ENCODE measurements at places on chromosomes 11 and 22.

DNA sequence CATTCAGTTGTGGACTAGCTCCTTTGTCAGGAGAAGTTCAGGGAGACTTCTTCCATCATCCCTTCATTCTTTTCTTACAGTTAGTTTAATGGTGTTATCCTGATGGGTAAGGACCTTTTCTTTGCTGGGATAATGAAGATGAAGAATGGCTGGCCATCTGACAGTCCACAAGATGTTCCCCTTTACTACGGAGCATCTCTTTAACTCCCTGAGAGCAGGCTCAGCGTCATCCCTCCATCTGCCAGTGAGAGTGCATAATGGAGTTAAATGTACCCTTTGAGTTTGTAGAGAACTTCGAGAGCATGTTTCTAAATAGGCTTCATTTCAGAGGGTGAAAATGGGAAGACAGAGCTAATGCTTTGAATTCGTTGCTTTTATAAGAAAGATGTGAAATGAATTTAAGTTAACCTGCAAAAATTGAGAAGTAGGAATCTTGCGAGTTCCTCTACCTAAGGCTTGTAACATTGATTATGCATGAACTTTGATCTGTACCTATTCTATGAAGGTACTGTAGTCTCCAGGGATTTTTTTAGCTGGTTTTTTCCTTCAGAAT, 1.7 kb downstream of the EP300 start:
- peak; percentile 36 for DNase-seq

GRCh38 chr11:114166897-114167323, 107.4 kb downstream of the ZBTB16 start:
- peak; percentile 72 for DNase-seq

GRCh38 chr11:94702481-94702880, 65.7 kb upstream of the AMOTL1 start:
- no peak for DNase-seq

GRCh38 chr11:127412722-127413380, 412.3 kb upstream of the KIRREL3 start:
- no peak for DNase-seq

DNA sequence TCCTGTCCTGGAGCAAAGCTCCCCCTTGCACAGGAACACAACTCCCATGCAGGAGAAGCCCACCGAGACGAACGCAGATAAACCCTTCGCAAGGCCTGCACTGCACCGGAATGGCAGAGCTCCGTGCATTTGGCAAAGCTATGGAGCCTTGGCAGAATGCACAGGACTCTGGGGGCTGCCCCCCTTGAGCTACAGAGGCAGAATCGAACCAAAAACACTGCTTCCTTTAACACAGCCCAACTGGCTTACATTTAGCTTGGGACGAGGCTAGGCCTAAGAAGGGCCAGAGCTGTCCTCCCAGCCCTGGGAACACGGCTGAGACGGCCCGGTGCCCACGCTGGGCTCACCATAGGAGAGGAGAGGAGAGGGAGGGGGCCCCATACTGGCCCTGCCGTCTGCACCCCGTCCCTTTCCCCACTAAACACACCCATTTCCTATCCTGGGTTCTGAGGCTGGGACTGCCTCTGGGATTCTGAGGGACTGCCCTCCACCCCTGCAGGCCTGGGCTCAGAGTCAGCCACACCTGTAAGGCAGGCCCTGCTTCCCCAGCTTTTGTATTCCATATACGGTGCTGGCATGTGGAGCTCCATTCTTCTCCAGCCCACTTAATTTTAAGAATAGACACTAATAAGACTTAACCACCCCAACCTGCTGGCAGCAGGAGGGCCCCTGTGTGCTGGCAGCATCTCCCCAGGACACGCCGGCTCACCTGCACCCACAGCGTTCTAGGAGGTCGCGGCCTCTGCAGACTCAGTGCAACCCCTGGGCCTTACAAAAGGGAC, 32.9 kb downstream of the PPM1F start:
- DNase-seq, result no peak

GRCh38 chr22:38021206-38021605, 36.0 kb upstream of the PICK1 start:
- no peak for DNase-seq

- DNase-seq, result no peak
These were observed 387.9 kb downstream of the MIAT start for GRCh38 chr22:27045103-27045947.

GRCh38 chr11:119377112-119377901, 4.2 kb downstream of the USP2 start:
- no peak for DNase-seq

DNA sequence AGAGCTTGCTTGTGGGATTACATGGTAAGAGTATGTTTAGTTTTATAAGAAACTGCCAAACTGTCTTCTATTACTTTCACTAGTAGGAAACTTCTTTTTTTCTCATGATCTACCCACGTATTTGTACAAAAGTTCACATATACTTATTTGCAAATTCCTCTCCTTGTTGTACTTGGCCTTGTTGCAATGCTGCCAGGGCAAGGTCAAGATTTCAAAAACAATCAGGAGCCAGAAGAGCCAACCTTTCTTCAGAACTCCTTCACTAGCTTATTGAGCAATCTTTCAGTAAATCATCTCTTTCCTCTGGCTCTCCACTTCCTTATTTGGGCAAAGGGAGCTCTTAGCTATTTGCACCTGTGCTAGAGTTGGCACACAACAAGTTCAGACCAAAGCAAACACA, 9.7 kb downstream of the SRSF8 start:
- peak; percentile 59 for DNase-seq

- DNase-seq, result peak; percentile 81
These were observed 13.0 kb upstream of the CYB5R3 start for GRCh38 chr22:42661985-42662831.

- no peak for DNase-seq
These were observed 11.7 kb upstream of the KAT5 start for GRCh38 chr11:65700399-65700798.

DNA sequence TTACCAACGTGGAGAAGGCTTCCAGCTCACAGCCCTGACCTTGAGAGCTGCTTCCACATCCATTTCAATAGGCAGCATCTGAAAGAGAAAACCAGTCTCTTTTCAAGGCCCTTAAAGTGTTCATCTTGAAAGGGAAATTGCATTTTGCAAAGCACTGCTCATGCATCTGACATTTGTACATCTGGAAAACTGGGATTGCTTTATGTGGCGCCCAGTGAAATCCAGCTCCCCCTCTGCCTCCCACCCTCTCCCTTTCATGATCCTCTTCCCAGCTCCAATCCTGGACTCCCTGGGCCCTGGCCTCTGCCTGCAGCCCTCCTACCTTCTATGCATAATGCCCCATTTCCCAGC, 17.4 kb downstream of the TP53AIP1 start:
- no peak for DNase-seq

DNA sequence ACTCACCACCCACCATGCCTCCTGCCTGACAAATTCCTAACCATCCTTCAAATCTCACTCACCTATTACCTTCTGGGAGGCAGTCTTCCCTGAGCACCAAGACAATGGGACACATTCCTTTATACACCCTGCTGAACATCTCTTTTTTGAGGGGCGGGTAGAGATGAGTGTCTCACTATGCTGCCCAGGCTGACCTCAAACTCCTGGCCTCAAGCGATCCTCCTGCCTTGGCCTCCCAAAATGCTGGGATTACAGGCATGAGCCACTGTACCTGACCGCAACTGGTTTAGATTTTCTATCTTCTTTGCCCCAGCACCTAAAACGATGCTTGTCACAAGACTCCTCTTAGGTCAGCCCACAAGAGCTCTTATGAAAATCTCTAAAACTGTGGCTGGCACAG, 7.1 kb downstream of the TIMM10 start:
- DNase-seq, result no peak

- DNase-seq, result no peak
These were observed 634.0 kb upstream of the TENM4 start for GRCh38 chr11:80074837-80075236.

GRCh38 chr11:88174709-88175568, at the start of gene RAB38:
RAB38 (minus strand) TSS chr11:88175443; CDS start chr11:88175384, 59 bp downstream.
- peak; percentile 80 for DNase-seq

DNA sequence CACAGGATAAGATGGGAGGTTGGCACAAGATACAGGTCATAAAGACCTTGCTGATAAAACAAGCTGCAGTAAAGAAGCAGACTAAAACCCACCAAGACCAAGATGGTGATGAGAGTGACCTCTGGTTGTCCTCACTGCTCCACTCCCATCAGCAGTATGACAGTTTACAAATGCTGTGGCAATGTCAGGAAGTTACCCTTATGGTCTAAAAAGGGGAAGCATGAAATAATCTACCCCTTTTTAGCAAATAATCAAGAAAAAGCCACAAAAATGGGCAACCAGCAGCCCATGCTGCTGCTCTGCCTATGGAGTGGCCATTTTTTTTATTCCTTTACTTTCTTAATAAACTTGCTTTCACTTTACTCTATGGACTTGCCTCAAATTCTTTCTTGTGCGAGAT, 8.7 kb upstream of the PIWIL4 start:
- DNase-seq, result peak; percentile 70

DNA sequence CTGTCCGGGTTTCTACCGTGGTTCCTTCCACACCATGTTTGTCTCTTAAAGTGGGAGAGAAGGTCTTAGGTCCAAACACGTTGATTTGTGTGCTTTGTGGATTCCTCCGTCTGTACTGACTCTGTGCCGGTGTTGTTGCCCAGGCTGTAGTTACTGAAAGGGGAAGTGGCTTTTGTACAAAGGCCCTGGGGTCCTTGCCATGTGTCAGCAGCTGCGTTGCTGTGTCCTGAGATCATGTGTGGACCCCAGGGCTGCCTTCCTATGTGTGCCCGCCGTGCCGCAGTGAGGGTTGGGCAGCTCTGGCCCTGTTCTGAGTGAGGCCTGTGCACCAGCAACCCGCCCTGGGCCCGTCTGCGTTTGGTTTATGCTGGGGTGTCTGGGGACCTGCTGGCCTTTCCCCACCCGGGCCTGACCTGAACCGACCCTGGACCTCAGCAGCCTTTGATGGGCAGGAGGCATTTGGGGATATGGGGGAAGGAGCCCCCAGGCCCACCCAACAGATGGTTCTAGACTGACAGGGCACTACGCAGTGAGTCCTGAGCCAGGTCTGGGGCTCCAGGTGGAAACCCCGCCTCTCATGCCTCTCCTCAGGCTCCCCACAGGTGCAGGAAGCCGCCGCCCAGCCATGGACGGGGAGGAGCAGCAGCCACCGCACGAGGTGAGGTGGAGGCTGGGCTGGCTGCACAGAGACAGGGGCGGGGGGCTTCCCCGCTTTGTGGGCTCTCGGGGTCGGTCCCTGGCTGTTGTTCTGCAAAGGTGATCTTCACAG, 6.9 kb downstream of the TRABD start:
- DNase-seq, result peak; percentile 83

DNA sequence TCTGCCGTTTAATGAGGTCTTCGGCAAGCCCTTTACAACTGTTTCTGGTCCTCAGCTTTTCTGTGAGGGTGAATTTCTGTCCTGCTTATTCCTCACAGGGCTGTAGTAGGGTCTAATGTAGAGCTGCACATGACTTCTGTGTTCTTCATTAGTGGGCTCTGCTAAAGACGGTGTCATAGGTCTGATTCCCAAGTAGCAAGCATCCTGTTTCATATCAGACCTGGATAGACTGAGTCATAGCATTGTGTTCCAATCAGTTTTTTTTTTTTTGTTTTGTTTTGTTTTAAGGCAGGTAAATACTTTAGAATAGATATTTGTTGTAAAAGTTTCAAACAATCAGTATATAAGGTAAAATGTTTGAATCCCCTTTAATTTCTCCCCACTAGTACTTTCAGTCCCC, 35.4 kb downstream of the BIRC2 start:
- DNase-seq, result no peak

DNA sequence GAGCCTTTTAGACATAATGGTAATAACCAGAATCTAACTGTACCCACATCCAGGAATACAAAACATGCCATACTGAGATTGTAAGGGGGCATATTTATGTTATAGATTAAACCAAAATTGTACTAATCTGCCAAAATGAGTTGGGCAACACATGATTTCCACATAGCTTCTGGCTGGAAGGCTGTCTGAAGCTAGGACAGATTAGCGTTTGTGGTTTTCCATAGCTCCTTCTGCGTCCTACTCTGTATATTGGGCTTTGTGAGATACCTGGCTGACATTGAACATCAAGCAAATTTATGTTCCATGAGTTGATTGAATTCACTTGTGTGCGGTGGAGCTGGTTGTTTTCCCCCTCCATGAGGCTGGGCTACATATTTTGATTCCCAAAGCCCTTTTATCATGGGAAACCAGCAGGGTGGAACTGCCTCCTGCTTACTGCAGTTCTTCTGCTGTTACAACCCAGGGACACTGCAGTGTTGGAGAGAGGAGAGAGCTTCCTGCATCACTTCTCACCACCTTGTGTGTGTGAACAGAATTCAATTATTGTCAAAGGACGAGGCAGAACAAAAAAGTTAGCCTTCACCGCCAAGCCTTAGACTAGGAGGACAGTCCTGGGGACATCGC, 114.9 kb downstream of the C11orf91 start:
- DNase-seq, result no peak

DNA sequence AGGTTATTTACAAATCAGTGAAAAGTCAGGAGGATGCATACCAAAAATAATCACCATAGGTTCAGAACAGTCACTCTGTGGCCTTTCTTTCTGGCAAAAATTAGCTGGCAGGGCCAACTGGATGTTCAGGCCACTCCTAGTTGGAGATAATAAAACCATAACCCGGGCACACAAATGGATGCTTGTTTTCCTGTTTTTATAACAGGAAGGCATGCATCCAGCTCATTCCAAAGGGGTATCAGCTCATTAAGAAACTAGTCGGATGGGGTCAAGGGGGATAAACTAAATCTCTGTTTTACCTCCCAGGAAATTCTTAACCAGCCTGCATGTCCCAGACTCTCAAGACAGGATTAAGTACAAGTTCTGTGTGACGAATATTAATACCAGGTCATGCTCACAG, 81.0 kb downstream of the FBXO7 start:
- DNase-seq, result no peak

DNA sequence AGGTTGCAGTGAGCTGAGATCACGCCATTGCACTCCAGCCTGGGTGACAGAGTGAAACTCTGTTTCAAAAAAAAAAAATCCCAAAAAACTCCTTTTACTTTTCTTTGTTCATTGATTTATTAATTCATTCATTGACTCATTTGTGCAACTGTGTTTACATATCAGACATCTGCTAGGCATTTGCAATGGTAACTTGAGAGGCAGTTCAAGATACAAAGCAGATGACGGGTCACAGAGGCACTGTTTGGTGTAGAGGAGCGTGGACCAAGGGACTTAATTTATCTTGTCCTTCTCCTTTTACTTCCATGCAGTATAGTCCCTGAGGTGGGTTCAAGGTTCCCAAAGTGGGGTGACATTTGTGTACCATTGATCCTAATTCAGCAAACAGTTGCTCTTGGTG, 71.4 kb downstream of the KIAA1671 start:
- no peak for DNase-seq

GRCh38 chr22:46062971-46063631, 86.1 kb upstream of the WNT7B start:
- DNase-seq, result no peak
